Type B pancreatic cell (in vitro differentiated cells): ENCODE measurements at places on chromosomes 4 and X. TPM values are rescaled to one million over a fixed set of nuclear protein-coding genes. Genes with fewer than 3 reads are reported as not detected.

The LAMP2 gene
- total RNA-seq: 82.9 and 120 TPM in 2 replicates

The TMSB15C gene
- 4.4 and 16.5 TPM in 2 replicates for total RNA-seq

The PDLIM3 gene
- 0.93 and 6.7 TPM in 2 replicates for total RNA-seq

The GLRA2 gene
- 0.38 and 1.6 TPM in 2 replicates for total RNA-seq

GRCh38 chr4:41865306-41865980 is 69.8 kb upstream of the TMEM33 start:
- DNase-seq: no peak

GRCh38 chr4:185774131-185774653 is 37.8 kb downstream of the SORBS2 start:
- no peak for DNase-seq

DNA sequence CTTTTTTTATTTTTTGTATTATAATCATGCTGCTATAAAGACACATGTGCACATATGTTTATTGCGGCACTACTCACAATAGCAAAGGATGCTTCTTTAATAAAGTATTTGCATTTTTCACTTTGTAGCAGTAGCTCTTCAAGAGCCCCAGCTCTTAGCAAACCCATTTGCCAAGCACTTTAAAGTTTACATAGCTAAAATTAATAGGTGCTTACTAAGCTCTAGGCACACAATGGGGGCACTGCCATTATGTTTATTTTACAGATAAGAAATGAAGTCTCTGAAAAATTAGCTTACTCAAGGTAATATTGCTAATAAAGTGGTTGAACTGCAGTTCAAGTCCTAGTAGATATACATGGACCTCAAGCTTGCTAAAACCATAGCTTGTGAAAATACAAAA is 230.3 kb upstream of the ARHGAP24 start:
- DNase-seq: no peak

DNA sequence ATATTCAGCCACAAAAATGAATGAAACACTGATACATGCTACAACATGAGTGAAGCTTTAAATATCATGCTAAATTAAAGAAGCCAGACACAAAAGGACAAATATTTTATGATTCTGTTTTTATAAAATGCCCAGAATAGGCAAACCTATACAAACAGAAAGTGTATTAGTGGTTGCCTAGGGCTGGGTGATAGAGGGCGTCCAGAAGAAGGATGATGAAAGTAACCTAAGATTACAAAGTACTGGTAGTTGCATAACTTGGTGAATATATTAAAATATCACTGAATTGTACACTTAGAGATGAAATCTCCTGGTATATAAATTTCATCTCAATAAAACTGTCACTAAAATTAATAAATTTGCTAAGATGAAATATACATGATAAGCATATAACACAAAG is 67.5 kb downstream of the FBXW7 start:
- no peak for DNase-seq
